ENCODE measurements at places on chromosomes 1 and 21.
A peak's percentile ranks its signal among the peaks of the same experiment; 100 is the strongest.

DNA sequence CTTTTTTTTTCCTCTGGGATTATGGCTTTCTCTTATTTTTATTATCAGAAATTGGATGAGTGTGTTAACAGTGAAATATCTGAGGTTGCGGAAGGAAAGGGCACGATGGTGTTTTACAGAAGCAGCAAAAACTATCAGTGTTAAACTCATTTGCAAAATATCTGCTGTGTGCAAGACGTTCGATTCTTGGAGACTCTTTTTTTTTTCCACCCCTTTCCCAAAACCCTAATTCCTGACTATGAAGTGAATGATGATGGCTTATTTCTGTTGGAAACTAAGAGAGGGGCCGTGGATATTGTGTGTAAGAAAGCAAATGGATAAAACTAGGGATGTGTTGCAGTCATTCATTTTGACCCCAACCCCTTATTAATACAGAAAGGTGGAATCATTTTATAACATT, 677 bp downstream of the NCAM2 start:
- no peak for DNase-seq

GRCh38 chr1:152130186-152130585, 14.9 kb upstream of the TCHH start:
- no peak for DNase-seq

- no peak for DNase-seq
Measured at GRCh38 chr1:39711966-39712340, 20.7 kb upstream of the HPCAL4 start.

GRCh38 chr1:101310506-101310905, 73.7 kb downstream of the S1PR1 start:
- DNase-seq: no peak

GRCh38 chr1:230681599-230681998, 32.3 kb downstream of the AGT start:
- no peak for DNase-seq

DNA sequence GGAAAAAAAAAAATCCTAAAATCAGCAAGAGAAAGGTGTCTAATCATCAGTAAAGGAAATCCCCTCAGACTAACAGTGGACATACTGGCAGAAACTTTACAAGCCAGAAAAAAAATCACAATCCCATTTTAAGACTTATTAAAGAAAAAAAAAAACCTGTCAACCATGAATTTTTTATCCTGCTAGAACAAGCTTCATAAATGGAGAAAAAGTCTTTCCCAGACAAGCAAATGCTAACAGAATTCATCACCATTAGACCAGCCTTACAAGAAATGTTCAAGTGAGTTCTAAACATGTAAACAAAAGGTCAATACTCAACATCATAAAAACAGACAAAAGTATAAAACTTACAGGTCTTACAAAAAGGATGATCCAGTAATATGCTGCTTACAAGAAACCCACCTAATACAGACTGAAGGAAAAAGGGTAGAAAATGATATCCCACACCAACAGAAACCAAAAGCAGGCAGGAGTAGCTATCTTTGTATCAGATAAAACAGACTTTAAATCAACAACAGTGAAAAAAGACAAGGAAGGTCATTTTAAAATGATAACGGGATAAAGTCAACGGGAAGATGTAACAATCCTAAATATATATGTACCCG, 129.6 kb downstream of the EVI5 start:
- no peak for DNase-seq

DNA sequence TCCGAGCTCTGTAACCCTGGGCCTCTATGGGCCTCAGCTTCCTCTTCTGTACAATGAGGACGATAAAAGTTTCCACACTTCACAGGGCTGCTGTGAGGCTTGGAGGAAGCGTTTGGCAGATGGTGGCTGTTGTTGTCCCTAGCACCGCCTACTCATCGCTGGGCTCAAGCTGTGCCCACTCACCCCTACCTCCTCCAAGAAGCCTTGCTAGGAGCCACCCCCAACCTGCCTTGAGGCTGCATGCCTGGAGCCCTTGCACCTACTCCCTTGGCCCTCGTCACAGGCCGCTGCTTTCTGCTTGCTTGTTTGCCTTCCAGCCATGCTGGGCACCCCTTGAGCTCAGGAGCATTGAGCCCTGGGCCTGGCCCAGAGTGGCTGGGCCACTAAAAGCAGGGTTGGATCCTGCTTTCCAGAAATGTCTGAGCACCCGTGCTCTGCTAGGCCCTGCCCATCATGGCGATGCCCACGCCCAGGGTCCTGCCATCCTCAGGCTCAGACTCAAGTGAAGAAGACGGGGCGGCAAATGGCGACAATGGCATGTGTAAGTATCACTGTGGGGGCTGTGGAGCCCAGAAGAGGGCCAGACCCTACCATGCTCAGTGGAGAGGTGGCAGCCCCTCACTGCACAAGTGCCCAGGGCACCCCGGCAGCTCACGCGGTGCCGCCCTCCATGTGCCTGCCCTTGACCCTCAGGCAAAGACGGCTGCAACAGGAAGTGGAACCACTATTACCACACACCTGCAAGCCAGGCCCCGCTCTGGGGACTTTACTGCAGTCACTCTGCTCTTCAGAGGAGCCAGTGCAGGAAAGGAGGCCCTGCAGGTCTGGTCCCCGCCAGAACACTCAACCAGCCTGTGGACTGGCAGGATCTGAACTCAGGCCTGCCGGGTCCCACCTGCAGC, 9.5 kb downstream of the SH3BGRL3 start:
- DNase-seq: no peak

- DNase-seq: peak; percentile 55
Measured at GRCh38 chr1:2543543-2544092, 12.6 kb upstream of the TNFRSF14 start.

GRCh38 chr1:1035291-1035943, 15.5 kb downstream of the AGRN start:
- DNase-seq: no peak

- no peak for DNase-seq
Measured at GRCh38 chr1:177487481-177487880, 316.7 kb downstream of the BRINP2 start.

- DNase-seq: peak; percentile 2
Measured at GRCh38 chr1:200628223-200628881, 7.8 kb upstream of the KIF14 start.

- DNase-seq: no peak
Measured at GRCh38 chr21:26049803-26050202, 120.8 kb downstream of the APP start.

GRCh38 chr1:170064821-170065220, 9.7 kb downstream of the KIFAP3 start:
- DNase-seq: no peak

- DNase-seq: no peak
Measured at GRCh38 chr1:231927431-231927830, 300.8 kb downstream of the DISC1 start.

DNA sequence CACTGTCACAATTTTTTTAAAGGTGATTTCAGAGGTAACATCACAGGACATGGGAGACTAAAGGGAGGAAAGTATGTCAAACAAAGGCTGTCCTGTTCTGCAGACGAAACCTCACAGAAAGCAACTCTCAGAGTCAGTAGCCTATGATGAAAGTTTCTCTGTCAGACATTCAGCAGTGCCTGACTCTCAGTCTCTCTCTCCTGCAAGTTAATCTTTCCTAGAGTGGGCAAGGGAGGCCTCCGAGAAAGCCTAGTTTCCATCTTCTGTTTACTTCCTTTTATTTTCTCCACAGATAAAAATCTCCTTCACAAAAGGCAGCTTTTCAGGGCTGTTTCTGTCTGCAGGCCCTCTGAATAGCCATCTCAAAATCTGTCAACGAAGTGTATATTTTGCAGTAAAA, 24.9 kb upstream of the FMO2 start:
- DNase-seq: no peak

- DNase-seq: peak; percentile 74
Measured at GRCh38 chr1:203267347-203267846, 37.9 kb upstream of the BTG2 start.

- no peak for DNase-seq
Measured at GRCh38 chr1:26526287-26526686, 3.3 kb upstream of the RPS6KA1 start.

- DNase-seq: no peak
Measured at GRCh38 chr1:201554190-201554600, 15.3 kb downstream of the NAV1 start.

DNA sequence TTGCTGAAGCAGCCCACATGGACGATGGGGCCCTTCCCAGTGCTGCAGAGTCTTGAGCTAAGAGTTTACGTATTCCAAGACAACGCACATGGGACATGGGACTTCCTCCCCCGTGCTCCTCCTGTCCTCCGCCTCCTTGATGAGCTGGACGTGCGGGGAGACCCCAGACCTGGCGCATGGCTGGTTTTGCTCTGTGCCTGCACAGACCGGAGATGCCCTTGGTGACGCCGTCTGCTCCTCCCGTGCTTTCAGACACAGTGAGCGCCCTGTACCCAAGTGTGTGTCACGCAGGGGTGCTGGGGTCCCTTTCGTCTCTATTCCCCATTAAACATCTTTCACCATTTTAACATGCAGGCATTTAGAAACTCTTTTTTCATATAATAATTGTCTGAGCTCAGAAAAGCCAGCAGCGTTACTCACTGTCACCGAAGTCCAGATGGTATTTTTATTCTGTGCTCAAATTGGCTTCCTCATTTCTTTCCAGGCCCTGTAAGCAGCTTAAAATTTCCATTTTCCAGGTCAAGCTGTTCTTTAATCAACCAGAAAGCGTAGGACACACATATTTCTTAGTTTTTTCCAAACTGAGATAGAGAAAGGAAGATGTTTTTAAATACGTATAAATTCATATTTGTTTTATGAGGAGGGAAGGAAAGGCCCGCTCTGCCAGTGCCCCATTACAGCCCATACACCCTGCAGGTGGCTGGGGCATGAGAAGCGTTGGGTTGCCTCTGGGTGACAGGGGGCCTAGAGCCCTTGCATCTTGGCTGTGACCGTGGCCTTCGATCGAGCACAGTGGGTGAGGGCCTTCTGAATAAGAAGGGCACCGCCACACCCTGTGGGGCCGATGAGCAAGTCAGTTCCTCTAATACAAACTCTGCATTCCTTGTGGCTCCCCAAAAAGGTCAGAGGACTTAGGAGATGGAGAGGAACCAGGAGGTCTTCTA, 17.9 kb upstream of the ZBTB21 start:
- DNase-seq: no peak

DNA sequence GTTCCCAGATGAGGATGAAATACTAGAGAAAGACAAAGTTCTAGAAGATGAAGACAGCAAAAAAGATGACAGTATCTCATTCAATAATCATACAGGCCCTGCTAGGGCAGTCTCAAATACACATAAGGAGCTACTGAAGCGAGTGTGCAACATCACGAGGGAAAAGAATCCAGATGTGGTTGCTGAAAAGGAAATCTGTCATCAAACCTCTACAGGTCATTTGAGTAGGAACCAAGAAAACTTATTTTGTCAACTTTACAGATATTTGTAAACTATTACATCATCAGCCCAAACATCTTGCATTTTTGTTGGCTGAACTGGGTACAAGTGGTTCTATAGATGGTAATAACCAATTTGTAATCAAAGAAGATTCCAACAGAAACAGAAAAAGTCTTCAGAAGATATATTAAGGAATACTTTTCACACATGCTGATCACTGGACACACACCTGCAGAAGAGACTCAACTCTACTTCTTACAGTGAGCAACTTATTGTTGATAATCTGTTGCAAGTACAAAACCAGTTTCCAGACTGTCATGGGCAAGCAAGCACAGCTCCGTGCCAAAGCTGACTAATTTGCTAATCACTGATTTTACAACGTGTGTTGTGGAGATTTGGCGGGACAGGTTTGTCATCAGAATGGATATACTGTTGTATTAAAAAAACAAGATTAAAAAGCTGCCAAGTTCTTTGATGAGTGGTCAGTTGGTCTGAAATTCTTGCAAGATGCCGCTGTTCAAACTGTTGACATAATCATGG, 42.1 kb downstream of the TRIM33 start:
- DNase-seq: no peak

- DNase-seq: no peak
Measured at GRCh38 chr1:196654271-196654670, 2.4 kb downstream of the CFH start.

GRCh38 chr1:228691926-228692325, 43.4 kb upstream of the RHOU start:
- no peak for DNase-seq

- DNase-seq: no peak
Measured at GRCh38 chr1:77139389-77139788, 79.8 kb downstream of the PIGK start.

DNA sequence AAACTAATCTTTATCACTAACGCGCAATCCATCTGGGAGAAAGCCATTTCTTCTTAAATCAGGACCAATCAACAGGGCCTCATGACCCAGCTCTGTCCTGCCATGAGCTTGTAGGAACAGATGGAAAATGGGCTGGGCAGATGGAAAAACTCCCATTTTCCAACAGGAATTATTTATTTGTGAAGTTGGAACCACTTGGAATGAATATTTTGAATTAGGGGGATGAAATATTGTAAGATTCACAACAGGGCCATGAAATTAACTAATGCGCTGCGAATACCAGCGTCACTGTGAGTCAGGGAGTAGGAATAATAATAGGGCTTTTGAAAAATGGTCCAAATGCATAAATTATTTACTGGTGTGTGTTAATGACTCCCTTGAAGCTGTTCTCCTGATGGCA, 53.1 kb upstream of the CYP2J2 start:
- no peak for DNase-seq

- no peak for DNase-seq
Measured at GRCh38 chr1:185574139-185574875, 159.9 kb upstream of the HMCN1 start.

- no peak for DNase-seq
Measured at GRCh38 chr1:22088331-22088730, 35.8 kb downstream of the CDC42 start.

DNA sequence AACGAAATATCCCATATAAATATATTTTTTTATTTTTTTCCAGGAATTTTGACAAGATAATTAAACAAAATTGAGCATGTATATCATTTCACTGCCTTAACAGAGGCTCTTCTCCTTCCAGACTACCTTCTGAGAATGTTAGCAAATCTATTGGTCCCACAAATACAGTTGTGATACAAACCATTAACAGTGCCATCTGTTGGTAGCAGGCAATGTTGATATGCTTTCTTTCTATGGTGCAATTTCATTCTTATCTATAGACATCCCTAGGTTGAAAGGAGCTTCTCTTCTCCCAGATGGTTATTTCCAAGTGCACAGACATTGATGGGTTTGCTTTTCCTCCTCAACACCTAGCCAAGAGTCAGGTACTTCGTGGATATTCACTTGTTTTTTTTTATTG, 303.6 kb downstream of the USH2A start:
- DNase-seq: no peak

GRCh38 chr1:26983863-26984262, 9.6 kb upstream of the TRNP1 start:
- DNase-seq: no peak

DNA sequence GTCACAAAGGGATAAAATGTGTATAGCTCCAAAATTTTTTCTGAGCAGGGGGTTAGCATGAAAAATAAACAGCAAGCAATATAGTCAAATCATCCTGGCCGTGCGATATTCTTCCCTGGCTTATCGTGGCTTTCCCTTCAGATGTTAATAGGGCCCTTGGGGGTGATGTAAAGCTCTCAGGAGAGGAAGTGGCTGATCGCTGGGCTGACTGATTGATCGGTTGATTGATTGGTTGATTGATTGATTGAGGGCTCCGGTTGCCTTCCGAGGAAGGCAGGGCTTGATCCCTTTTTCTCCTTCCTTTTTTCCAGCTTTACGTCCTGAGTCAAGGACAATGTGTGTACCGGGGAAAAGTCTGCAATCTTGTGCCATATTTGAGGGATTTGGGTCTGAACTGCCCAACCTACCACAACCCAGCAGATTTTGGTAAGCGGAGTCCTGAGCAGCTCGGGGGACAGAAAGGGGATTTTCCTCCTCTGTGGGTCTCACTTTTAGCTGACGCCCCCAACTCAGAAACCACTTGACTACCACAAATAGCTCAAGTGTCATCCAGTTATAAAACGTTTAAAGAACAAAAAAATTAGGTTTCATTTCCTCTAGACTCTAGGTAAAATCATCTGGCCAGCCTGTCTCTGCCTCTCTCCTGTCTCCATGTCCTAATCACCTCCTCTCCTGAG, 29.5 kb downstream of the TFF3 start:
- DNase-seq: no peak

Measured in activated CD4-positive, alpha-beta T cell treated with anti-CD3 and anti-CD28 coated beads, Interleukin-2, amount 50 U/mL, for 1 hour (primary cell).